A549 treated with AZD2906 at 1 μM for 4 hours (cell line): ENCODE measurements at places on chromosomes 3 and 15. TPM values are rescaled to one million over a fixed set of nuclear protein-coding genes. Genes with fewer than 3 reads are reported as not detected.

Gene CPN2
- not detected in 5 replicates for total RNA-seq

Gene SLCO3A1
- 19.0 to 23.1 TPM (median 20.6 TPM) in 5 replicates for total RNA-seq

Gene ANKUB1
- not detected in 5 replicates for total RNA-seq

Gene RASL12
- total RNA-seq: 0.08 to 0.18 TPM (median 0.09 TPM) in 5 replicates

Gene BCHE
- total RNA-seq: 0.63 to 1.1 TPM (median 0.85 TPM) in 5 replicates

Gene GNAT1
- 0.05 to 0.25 TPM (median 0.22 TPM) in 3 of 5 replicates, not detected in the others for total RNA-seq

Gene MKRN2OS
- total RNA-seq: not detected in 5 replicates

Gene IL17RE
- 1.7 to 1.9 TPM (median 1.8 TPM) in 5 replicates for total RNA-seq
